SK-N-SH (cell line): ENCODE measurements at places on chromosomes 1 and 21.

DNA sequence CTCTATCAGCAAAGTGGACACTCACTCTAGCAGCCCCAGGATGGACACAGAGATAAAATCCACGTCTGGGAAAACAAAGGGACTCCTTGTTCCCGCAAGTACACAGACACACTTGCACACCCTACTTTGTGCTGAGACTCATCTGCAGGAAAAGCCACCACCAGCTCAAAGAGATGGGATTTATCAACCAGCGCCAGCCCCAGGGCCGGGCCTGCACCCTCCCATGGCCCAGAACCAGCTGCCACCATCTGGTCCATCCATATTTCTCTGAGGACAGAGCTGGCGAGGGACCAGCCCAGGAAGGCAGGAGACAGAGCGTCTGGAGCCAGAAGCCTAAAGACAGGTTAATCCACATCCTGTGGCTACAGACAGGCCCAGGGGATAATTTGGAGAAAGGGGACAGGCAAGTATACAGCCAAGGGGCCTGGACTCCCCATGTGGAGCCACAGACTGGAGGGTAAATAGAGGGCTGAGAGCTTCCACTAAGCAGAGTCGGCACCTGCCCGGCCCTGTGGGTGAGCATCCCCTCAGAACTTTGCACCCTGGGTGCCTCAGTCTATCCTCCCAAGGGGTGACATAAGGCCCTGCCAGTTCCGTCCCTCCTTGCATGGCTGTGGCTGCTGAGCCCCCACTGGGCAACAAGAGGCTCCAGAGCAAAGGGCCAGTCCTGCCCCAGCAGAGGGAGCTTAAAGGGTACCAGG, 233.9 kb downstream of the PTPRU start:
- DNase-seq, result peak; percentile 76

- DNase-seq, result no peak
Observed at GRCh38 chr1:119646521-119647227, 1.4 kb downstream of the ZNF697 start.

DNA sequence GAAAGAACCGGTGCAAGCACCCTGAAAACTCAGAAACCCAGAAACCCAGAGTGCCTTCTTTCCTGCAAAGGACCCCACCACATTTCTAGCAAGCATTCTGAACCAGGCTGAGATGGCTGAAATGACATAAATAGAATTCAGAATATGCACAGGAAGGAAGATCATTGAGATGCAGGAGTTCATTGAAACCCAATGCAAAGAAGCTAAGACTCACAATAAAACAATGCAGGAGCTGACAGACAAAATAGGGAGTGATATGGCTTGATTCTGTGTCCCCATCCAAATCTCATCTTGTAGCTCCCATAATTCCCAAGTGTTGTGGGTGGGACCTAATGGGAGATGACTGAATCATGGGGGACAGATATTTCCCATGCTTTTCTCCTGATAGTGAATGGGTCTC, 22.8 kb upstream of the SGIP1 start:
- DNase-seq, result no peak

- DNase-seq, result peak; percentile 73
Observed at GRCh38 chr1:58781541-58782177, 2.2 kb downstream of the JUN start.

DNA sequence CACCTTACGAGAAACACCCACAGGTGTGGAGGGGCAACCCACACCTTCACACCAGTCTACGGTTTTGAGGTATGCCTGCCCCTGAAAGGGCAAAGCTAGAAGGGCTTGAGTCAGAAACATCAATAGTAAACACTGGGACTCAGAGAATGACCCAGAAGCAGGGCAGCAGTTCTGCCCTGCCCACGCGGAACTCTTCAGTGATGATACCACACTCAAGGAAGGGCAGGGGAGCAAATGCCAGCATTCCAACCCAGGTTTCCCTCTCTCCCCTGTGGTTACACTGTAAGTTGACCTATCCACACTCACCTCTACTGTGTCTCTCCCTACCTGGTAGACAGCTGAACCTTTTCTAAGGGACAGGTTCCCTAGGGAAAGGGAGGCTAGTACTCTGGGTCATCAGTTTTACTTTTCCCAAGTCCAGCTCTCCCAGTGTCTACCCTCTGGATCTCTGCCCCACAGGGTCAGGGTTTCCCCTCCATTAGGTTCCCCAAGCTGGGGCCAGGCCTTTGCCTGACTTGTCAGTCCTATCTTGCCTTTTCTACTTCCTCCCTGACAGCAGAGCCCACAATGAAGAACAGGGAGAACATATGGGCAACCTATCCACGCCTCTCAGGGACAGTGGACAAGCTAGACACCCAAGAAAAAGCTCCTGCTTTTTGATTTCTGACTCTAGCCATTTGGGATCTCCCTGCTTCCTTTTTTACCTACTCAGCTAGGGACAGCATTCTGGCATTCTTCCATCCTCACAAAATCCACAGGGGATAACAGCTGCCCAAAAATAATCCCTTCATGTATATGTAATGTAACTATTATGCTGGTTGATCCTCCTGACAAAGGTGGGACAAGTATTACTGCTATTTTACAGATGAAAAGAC, 3.0 kb downstream of the F11R start:
- DNase-seq, result no peak

- DNase-seq, result no peak
Observed at GRCh38 chr1:56434025-56434424, 145.3 kb downstream of the PLPP3 start.

DNA sequence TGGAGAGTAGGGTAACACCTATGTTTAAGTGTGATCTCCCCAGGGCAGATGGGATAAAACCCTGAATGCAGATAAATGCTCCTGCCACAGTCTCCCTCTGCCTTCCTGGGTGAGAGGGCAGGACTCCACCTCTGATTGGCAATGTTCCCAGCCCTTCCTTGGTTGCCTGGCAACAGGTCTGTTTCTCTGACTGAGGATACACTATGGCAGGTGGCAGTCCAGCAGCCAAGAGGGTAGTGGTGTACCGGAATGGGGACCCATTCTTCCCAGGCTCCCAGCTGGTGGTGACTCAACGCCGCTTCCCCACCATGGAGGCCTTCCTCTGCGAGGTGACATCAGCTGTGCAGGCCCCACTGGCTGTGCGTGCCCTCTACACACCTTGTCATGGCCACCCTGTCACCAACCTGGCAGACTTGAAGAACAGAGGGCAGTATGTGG, at the start of gene DCDC2B:
TSS of gene DCDC2B (plus strand) at position 199 of the 438 bp plus-strand sequence. CDS start at position 204, 5 bp downstream.
- peak; percentile 43 for DNase-seq

- DNase-seq, result no peak
Observed at GRCh38 chr1:118485757-118486156, 300.7 kb upstream of the SPAG17 start.

DNA sequence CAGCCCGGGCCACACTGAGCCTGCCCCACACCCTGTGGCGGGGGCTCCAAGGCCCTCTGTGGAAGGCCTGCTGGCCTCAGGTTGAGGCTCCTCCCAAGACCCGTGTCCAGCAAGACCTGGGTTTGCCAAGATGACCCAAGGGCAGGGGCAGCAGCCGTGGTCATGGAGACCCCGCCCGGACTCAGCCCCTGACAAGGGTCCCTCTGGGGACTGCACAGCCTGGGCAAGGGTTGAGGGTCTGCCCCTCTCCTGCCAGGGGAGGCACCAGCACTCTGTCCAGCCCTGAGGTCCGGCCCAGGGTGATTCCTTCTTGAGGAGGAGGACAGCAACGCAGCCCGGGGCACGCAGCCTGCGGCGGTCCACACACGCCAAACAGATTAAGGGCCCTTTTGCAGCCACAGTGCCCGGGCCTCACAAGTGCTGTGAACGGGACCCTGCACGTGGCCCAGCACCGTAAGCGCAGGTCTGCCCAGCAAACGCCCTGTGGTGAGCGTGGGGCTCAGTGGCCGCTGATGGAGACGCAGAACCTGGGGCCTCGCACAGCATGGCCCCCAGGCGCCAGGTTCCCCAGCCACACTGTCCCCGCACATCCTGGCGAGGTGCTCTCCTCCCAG, 3.4 kb downstream of the SPATC1L start:
- DNase-seq, result no peak

DNA sequence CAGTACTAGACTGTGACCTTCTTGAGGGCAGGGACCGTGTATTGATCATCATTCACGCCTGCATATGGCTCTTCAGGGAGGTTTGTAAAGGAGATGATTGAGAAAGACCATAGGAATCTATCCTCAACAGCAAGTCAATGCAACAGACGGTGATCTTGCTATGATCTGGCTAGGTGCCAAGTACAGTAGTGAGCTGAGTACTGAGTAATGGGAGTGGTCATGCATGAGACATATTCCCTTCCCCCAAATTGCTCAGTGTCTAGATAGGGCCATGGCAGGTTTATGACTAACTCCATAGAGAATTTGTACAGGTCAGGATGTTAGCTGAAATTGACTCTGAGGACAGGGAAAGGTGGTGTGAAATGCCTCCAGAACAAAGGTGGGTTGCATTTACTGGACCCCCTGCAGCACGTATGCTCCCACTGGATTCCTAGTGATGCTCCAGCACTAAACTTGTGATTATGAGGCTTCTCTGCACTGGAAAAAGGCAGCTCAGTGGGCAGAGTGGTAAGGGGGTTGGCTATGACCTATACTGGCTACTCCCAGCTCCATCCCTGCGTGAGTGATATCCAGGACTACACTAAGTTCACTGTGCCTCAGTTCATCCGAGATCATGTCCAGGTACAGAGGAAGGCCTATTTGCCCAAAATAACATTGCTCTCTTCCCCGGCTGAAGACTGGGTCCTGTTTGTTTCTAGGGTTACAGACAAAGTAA, 37.2 kb downstream of the KCNJ6 start:
- DNase-seq, result no peak

DNA sequence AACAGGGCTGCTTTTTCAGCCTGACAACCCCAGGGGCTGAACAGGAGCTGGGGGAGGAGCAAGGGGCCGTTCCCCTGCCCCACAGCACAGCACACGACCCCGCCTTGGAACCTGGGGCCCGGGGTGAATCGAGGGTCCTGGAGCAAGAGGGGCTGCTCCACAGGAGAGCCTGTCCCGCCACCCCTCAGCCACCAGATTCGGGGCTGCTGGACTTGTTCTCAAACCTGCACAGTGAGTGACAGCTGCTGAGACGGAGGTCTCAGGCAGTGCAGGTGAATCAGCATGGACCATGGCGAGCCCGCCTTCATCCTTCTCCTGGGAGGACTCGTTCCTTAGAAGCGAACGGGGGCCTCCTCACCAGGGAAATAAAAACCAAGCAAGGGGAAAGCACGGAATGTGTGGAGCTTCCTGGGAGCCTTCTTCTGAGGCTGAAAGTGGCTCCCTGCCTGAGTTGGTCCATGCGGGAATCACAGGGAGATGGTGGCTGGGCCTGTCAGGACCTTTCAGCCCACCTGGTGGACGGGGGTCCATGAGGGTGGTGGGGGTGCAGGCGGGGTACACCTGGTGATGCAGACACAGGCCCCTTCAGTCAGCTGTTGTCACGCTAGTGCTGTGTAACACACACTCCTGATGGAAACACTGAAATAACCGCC, 125.4 kb downstream of the SIK1 start:
- DNase-seq, result no peak

DNA sequence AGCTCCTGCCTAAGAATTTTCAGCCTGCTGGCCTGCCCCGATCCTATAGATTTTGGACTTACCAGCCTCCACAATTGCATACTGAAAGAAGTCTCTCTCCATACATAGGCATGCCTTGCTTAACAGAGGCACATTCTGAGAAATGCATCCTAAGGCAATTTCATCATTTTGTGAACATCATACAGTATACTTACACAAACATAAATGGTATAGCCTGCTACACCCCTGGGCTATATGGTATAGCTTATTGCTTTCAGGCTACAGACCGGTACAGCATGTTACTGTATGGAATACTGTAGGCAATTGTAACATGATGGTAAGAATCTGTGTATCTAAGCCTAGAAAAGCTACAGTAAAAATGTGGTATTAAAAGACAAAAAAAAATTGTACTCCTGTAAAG, 174.7 kb downstream of the NRIP1 start:
- DNase-seq, result no peak

DNA sequence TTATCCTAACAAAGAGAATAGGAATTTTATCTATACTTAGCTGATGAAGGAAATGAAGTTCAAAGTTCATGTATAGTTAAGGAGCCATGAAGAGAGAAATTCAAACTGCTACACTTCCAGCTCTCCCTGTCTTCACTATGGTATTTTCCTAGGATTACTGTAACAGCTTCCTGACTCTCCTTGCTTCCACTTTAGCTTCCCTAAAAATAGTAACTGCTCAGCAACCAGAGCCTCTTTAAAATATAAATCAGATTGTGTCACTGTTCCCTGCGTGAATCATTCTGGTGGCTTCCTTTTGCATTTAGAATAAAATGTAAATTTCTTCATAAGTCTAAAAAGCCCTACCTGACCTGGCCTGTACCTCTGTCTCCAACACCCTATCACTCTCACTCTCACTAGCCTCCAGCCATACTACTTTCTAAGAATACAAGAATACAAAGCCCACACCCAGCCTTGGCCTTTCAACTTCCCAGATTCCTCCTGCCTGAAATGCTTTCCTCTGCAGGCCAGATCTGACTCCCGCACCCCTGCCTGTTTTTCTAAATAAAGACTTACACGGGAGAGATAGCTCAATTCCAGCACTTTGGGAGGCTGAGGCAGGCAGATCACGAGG, 30.5 kb downstream of the OR10J1 start:
- no peak for DNase-seq

DNA sequence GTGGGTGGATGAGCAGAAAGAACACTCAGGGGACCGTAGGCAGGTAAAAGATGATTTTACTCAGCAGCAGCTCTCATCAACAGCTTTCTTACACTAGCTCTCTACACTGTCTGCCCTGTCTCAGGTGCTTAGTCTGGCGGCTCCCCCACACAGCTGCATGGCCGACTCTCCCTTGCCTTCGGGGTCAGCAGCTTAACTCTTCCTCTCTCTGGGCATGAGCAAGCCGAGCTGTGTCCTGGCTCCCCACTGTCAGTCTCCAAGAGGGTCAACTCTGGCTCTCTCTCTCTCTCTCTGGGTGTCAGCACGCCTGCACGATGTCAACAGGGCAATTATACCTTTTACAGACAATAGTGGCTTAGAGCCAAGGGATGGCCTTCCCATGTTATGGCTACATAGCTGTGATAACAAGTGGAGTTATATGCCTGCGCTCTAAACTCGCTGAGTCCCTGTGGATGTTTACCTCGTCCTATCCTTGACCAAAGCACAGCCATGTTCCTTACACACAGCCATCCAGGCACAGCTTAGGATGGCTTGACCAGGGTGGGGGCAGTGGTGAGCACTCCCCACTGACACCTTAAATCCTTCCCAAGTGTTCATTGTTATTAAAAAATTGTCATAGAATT, 3.1 kb upstream of the BCL10 start:
- DNase-seq, result no peak

GRCh38 chr1:204887846-204888245, 17.2 kb downstream of the NFASC start:
- no peak for DNase-seq
